ENCODE measurements at places on chromosomes 6 and 20. TPM values are rescaled to one million over a fixed set of nuclear protein-coding genes. Genes with fewer than 3 reads are reported as not detected.

DNA sequence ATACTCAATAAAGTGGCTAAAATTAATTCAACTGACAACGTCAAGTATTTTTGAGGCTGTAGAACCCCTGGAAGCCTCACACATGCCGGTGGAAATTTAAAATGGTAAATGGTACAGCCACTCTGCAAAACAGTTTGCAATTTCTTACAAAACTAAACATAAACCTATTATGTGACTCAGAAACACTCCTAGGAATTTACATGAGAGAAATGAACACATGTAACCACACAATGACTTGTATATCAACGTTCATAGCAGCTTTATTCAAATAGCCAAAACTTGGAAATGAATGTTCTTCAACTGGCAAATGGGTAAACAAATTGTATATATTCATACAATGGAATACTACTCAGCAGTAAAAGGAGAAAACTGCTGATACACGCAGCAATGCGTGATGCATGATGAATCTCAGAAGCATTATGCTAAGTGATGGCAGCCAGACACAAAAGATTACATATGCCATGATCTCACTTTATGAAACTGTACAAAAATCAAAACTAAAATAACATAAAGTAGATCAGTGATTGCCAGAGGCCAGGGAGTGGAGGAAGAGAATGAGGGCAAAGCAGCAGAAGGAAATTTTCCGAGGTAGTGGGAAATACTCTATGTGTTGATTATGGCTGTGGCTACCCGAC, 112.5 kb downstream of the FAM50B start:
- no peak for DNase-seq

DNA sequence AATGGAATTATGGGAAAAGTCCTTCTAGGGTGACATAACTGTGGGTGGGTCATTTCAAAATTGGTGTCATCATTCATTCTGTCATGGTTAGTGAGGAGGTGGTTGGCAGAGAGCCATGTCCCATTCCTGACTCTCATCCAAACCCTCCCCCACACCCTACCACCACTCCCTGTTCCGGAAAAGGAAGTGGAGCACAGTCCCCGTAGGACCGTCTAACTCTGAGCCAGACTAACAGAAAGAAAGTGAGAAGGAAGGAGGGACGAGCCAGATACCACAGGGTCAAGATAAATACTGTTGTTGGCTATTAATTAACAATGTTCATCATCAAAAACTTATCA, 4.8 kb downstream of the TRIM10 start:
- no peak for DNase-seq

DNA sequence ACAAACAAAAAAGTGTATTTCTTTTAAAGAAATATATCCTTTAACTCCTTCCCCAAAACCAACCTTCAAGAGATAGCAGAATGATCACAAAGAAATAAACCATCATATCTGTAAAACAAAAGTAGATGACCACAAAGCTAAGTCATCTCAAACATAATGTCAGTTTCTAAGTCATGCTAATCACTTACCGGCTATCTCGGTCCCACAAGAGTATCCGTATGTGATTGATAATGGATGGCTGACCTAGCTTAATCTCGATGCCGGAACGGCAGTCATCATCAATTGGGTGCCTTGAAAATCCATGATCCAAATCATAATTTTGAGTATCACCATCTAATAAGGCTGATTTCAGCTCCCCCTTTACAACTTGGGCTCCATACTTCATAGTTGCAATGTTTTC, 59.7 kb downstream of the BTBD9 start:
- no peak for DNase-seq

CAGE1 gene
- 0.26 TPM for total RNA-seq

KIAA1755 gene
- total RNA-seq, result 0.19 TPM

UBE3D gene
- 10.9 TPM for total RNA-seq

- peak; percentile 91 for DNase-seq
These were observed 8.1 kb upstream of the PFDN4 start for GRCh38 chr20:54199721-54200176.

TBX18 gene
- total RNA-seq, result not detected

All from Caco-2 (cell line).